ENCODE measurements at places on chromosomes 7 and 10.

DNA sequence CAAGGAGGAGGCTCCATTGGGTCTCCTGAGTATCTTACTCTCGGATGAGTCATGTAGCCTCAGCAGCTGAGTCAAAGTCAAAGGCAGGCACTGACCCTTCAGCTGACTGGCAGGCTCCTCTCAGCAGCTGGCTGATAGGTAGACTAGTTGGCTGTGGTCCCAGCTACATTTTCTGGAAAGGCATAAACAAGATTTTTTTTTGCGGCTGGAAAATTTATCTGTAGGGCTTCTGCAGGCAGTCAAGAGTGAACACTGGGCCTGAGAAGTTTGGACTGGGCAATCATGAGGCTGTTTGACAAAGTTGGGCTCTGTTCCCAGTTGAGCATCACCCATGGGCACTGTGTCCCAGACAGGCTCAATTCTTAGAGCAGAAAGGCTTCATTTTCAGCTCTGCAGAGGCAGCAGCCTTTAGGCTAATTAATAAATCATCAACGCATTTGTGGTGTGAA is 796.2 kb downstream of the CCSER2 start:
- DNase-seq = no peak

DNA sequence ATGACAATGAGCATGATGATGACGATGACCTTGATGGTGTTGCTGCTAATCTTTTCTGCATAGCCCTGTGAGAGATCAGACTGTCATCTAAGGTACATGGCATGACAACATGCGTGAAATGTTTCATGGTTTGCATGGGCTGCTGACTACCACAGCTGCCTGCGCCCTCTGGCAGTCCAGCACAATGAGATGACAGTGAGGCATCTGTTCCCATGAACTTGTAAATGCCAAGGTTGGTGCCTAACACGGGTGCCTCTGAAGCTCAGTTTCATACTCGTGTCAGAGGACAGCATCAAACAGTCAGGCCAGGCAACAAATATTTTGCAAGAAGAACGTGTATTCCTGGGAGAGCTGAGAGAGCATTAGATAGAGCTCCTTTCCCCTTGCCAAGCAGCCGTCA is 122.0 kb upstream of the PRKCQ start:
- no peak for DNase-seq

- DNase-seq = no peak
These were observed 15.2 kb downstream of the WDR91 start for GRCh38 chr7:135195968-135196629.

GRCh38 chr7:97798046-97799019 is 66.4 kb downstream of the TAC1 start:
- no peak for DNase-seq

DNA sequence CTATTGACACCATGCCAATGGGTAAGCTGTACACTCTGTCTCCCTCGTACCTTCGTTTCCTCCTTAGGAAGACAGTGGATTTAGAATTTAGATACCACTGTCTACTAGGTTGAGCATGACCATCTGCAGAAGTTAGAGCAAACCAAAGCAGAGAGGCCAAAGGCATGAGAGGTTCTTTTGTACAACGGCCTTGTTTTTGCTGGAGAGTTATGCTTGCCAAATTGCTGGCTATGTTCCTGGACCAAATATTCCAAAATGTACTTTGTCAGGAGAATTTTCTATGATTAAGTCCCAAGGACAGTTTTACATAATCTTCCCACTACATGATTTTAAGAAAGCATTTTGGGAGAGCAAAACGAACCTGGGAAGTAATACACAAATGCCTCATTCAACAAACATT is 47.9 kb upstream of the PLCE1 start:
- no peak for DNase-seq

DNA sequence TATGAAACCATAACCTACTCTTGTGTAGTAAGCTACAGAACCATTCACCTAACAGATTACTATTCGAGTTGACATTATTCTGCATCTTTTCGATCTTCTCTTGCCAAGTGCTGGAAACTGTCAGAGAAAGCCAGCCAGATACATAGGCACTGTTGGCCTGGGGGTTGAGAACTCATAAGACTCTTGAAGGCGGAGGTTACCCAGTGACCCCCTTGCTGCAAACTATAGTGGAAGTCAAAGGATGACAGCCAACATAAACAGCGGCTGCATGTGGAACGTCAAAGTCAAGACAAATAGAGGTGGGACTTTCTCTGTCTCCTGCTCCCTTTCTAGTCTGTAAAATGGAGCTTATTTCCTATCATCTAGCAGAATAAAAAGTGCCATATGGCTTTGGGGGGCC is 394.2 kb downstream of the LRMDA start:
- no peak for DNase-seq

GRCh38 chr7:149495785-149496641 is 1.6 kb downstream of the ZNF746 start:
- no peak for DNase-seq

DNA sequence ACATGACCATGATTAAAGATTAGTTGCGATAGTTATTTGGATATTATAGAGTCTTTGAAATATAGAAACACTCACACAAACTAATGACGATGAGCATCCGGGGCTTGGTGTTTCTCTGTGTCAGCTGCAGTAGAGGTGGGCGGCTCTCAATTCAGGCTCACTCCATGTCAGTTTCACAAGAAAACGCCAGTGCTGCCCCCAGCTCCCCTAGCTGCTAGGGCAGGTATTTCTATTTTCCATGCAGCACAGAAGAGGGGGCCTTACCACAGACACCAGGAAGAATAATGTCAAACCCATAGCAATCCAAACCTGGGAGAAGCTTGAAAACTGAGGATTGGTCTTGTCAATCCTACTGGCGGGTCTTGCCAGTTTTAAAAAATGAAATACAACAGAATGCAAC is 197.1 kb downstream of the PHTF2 start:
- no peak for DNase-seq

DNA sequence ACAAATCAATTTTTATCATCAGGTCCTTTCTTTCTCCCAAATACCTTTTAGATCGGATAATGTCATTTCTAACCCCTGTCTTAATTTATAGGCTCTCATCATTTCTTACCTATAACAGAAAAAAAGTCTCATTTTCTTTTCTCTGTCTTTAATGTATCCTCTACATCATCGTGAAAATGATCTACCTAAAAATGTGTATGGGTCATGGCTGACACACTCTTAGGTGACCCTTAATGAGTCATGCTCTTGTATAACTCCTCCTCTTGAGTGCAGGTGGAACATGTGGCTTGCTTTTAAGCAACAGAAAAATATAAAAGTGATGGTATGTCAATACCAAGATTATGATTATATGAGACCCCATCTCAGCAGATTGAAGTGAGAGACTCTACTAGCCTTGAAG is 139.4 kb downstream of the SEMA3C start:
- no peak for DNase-seq

- DNase-seq = no peak
These were observed 489.8 kb downstream of the DNAJB6 start for GRCh38 chr7:157826566-157826965.

DNA sequence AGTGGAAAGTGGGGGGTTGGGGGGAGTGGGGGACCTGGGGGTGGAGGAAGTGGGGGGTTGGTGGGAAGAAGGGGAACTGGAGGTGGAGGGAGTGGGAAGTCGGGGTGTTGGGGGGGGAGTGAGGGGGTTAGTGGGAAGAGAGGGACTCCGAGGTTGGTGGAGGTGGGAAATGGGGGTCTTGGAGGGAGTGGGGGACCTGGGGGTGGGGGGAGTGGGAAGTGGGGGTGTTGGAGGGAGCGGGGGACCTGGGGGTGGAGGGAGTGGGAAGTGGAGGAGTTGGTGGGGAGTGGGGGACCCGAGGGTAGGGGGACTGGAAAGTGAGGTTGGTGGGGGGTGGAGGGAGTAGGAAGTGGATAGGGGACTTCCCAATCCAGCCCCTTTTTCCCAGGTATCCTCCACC is 906 bp upstream of the MMD2 start:
- DNase-seq = no peak

GRCh38 chr7:28836716-28837115 is 121.4 kb downstream of the TRIL start:
- no peak for DNase-seq

DNA sequence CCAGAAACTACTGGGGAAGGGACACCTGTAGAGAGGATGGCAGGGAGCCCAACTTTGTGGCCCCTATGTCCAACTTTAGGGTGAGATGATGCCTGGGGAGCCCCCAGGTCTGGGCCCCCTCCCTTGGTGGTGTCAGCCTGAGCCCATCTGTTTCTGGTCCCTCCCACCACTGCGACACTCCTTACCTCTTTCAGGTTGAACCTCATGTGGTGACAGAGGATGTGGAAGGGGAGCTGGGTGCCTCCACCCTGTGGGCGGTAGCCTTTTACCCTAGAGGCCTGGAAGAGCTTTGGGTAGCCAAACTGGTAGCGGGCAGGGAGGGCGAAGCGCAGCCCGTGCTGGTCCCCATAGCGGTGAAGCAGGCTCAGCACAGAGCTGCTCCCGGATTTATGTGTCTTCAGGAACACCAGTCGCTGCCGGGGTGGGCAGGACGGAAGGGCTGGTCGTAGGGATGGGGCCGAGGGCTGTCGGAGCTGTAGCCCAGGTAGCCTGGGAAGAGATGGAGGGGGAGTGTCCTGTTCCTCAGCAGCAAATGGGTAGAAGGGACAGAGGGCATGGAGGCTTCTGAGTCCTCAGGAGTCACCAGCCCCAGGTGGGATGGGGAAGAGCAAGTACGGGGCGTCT is 2.0 kb downstream of the GAL3ST4 start:
- DNase-seq = no peak
